Right ventricle myocardium superior (tissue), 1 donor: ENCODE measurements at places on chromosomes 7 and 10.
A peak's percentile ranks its signal among the peaks of the same experiment; 100 is the strongest.

DNA sequence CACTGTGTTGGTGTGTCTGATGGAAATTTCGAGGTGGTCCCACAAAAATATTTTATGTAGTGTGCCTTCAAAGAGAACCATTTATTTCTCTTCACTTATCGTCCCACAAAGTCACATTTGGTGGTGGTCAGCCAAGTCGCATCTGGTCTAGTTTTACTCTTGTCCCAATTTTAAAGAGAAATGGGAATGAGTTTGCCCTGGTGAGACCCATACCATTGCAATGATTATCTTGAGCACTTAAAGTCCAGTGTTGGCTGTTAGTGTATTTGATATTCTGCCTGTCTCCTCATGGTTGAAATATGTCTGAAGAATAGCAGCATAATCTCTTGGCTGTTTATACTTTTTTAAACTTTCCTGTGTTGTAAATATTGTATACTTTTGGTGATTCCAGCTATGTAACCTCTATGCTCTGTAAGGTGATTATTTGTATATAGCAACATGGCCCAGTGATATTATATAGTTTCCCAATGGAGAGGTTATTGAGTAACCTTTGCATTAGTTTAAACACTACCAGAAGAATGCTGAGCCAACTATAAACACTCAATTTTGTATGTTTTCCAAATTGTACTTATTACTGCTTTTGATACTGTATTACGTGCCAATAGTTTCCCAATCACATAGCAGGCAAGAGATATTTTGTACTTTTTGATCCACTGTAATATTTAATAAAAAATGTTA lies 172.2 kb downstream of the RTKN2 start:
- DNase-seq: no peak

GRCh38 chr10:44723619-44724325 lies 187.4 kb upstream of the TMEM72 start:
- DNase-seq: no peak

- no peak for DNase-seq
These were observed 9.3 kb upstream of the PNLIPRP3 start for GRCh38 chr10:116418389-116418788.

GRCh38 chr7:87899255-87899654 lies 23.0 kb downstream of the DBF4 start:
- DNase-seq: no peak

DNA sequence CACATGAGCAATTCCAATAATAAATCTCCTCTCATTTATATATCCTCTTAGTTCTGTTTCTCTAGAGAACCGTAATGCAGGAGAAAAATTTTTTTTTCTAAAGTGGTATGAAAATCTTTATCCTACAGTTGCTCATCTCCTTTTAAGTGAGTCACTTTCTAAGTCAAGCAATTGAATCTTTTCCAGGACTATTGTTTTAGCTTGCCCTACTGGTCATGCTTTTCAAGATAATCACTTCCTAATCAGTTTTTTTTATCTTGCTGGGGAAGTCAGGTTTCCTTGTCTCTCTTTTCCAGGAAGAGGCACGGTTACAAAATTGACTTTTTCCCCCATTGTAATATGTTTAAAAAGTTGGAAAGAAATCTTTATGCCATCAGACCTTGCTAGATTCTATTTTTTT lies 44.0 kb downstream of the INPP5F start:
- DNase-seq: no peak

- no peak for DNase-seq
These were observed 28.6 kb upstream of the AGR2 start for GRCh38 chr7:16833373-16833772.

GRCh38 chr7:54556121-54556520 lies 13.9 kb downstream of the VSTM2A start:
- DNase-seq: no peak

GRCh38 chr7:143240291-143241168 lies 18.7 kb downstream of the TAS2R40 start:
- DNase-seq: peak; percentile 60

- DNase-seq: peak; percentile 65
These were observed 171.3 kb upstream of the ITGB1 start for GRCh38 chr10:33129141-33129995.

DNA sequence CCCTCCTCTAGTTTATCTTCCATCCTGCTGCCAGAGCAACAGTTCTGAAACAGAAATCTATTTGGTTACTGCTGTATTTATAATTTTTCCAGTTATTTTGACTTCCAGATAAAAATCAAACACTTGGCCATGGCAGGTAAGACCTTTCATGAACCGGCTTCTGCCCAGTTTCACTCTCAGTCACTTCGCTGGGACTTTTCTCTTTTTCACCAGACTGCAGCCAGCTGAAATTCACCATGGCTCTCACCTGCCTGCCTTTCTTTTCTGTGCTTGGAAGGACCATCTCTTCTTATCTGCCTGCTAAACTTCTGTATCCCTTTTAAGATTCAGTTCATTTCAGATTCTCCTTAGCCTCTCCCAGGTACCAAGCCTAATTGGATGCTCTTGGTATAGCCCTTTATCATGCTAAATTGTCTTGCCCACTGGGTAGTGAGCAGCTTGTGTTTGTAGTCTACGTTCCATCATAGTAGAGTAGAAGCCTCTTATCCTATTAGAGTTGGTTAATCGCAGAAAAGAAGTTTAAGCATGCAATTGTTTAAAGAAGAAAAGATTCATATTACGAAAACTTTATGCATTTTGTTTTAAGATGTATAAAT lies 71.7 kb downstream of the TAF3 start:
- DNase-seq: no peak

- DNase-seq: no peak
These were observed 1.1 kb downstream of the TET1 start for GRCh38 chr10:68560943-68561864.

- no peak for DNase-seq
These were observed 241.9 kb downstream of the PTPRN2 start for GRCh38 chr7:158345731-158346130.

DNA sequence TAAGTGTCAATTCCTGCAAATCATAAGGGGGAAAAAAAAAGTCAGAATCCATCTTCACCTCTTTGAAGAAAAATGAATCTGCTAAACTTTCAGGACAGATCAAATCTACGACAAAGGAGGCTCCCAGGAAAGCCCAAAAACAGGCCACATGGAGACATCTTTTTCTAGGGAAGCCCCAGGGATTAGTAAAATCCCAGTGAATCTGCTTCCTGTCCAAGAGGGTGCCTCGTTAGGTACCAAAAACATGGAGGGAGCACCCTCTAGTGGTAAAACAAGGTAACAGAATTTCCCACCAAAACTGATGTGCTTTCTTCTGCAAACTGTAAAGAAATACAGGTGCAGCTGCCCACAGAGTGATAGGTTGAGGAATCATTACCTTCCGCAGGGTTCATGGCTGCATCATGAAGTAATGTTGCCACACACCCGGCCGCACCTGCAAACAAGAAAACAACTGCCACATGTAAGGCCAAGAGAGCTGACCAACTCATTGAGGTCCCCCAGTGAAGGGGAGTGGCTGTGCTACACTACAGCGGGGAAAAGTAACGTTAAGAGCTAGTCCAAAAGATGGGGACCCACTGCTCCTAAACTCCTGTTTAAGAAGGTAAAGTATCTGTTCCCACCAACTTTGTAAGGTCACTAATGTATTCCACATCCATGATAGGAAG lies 7.9 kb downstream of the SLC25A28 start:
- no peak for DNase-seq

GRCh38 chr7:77420986-77421672 lies 5.0 kb upstream of the GSAP start:
- no peak for DNase-seq

GRCh38 chr10:27527666-27528295 lies 23.7 kb downstream of the RAB18 start:
- DNase-seq: no peak

DNA sequence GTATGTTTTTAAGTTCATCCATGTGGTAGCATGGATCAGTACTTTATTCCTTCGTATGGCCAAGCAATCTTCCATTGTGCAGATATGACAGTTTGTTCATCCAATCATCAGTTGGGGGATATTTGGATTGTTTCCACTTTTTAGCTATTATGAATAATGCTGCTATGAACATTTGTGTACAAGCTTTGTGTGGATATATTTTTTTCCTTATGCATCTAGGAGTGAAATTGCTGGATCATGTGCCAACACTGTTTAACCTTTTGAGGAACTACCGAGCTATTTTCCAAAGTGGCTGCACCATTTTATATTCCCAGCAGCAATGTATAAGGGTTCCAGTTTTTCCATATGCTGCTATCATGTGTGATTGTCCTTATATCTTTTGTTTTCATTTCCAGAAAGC lies 140.1 kb downstream of the HIBADH start:
- no peak for DNase-seq

DNA sequence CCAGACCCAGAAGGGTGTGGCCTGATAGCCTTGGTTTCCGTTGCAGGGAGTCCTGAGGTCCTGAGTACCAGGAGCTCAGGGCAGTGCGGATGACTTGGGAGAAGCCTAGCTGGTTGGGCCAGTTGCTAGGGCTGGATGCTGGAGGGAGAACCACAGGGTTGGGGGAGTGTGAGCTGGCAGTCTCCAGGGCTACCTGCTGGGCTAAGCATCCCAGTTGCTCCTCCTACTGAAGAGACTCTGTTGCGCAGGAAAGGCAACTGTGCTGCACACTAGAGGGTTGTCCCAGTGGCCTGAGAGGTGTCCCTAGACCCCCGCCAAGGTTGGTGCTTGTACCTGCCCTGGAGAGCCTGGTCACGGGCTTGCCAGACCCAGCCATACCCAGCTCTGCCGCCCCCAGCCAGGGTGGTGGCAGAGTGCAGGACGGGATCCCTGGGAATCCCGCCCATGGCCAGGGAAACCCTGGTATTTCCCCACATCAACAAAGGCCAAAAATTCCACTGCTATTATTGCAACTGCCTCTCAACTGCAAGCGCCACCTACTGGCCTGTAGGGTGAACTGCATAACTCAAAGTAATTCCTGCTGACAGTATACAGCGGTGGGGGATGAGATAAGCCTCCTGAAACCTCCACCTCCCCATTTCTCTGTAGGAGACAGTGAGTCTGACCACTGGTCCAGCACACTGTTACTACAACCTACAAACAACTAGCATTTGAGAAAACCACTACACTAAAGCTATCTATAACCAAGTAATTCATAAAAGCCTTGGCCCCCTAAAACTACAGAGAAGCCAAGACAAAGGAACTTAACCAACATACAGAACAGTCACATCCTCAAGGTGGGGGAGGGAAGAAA lies 67.6 kb upstream of the DDC start:
- no peak for DNase-seq

DNA sequence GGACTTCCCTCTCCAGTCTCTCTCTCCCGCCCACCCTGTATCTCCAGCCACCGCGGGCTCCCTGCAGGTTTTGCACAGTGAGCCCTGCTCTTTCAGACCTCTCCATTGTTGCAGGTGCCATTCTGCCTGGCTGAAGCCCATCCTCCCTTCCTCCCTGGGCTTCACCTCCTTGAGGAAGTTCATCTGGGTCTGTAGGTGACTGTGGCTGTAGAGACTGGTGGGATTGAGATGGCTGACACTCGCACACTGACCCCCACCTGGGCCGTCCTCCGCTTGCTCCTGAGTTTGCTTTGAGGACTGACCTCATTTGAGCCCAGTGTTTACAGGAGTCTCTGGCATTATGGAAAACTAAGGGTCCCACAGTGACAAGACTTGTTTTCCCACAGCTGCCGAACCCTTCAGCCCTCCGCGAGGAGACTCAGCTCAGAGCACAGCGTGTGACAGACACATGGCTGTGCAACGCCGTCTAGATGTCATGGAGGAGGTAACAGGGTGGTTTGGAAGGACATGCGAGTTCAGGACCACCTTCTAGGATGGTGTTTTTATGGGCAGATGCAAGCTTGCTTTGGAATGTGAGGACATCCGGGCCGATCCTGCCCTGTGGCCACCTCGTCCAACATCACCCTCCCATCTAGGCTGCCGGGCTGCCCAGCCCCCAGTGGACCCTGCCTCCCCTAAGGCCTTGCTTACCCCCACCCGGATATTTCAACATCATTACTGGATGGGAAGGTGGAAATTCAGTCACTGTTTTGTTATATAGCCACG lies 9.3 kb downstream of the PLAC9 start:
- DNase-seq: no peak

DNA sequence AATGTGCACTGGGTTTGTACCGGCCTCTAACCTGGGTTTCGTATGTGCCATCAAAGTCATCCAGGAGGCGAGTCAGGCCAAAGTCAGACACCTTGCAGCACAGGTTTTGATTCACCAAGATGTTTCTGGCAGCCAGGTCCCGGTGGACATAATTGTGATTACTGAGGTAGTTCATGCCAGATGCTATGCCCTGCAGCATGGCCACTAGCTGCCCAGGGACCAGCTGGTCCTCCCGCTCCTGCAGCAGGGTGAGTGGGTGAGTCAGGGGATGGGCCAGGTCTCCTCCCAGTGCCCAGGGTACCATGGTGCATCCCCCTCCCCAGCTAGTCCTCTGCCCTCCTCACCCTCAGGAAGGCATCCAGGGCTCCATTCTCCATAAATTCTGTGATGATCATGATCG lies 13.6 kb downstream of the ZYX start:
- no peak for DNase-seq

DNA sequence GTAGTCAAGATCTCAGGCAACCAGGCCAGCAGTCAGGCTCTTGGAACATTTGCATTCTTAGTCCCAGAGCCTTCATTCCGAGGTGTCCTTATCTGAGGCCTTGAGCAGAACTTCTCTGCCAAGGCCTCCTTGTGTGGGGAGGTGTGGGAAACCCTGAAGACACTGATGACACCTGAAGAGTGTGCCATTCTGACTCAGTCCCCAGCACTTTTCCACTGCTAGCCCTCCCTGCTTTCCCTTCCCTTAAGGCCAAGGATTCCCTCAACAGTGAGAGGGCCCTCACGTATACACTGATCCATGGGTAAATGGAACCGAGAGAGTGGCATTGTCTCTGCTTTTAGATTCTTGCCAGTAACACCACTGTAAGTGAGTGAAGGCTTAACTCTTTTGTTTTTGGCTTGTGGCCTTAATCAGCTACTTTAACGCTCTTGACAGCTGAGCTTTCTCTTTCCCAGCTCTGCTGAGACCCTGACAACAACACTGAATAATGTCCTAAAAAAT lies 30.3 kb downstream of the TRDMT1 start:
- DNase-seq: no peak

- no peak for DNase-seq
These were observed 17.8 kb downstream of the ESYT2 start for GRCh38 chr7:158811461-158811860.

- no peak for DNase-seq
These were observed 157.8 kb downstream of the NRP1 start for GRCh38 chr10:33176688-33177087.

GRCh38 chr7:33932832-33933468 lies 27.6 kb downstream of the BMPER start:
- DNase-seq: peak; percentile 83

DNA sequence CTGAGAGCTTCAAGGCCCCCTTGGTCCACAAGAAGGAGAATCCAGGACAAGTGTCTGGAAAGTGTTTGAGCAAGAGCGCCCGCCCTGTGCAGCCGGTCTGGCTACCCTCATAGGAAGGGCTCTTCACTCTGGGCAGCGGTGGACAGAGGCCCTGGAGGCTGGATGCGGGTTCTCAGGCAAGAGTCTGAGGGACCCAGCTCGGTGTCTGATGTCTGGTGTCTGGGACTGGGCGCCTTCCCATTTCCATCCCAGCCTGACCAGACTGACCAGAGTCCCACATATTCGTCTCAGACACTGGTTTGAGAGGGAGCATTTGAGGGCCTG lies 59.8 kb downstream of the HK1 start:
- no peak for DNase-seq

- DNase-seq: no peak
These were observed 62.5 kb upstream of the TOMM7 start for GRCh38 chr7:22884911-22885788.

- DNase-seq: no peak
These were observed 39.8 kb downstream of the ZEB1 start for GRCh38 chr10:31358688-31359330.

GRCh38 chr7:44348300-44348699 lies 22.9 kb upstream of the CAMK2B start:
- no peak for DNase-seq
